ENCODE measurements at places on chromosomes 12 and 14. TPM values are rescaled to one million over a fixed set of nuclear protein-coding genes. Genes with fewer than 3 reads are reported as not detected.

GRCh38 chr12:90226211-90226610 is 517.6 kb upstream of the ATP2B1 start:
- DNase-seq = no peak

- no peak for DNase-seq
Observed at GRCh38 chr12:89782807-89783206, 74.2 kb upstream of the ATP2B1 start.

- no peak for DNase-seq
Observed at GRCh38 chr14:95413289-95414215, 93.8 kb upstream of the CLMN start.

DNA sequence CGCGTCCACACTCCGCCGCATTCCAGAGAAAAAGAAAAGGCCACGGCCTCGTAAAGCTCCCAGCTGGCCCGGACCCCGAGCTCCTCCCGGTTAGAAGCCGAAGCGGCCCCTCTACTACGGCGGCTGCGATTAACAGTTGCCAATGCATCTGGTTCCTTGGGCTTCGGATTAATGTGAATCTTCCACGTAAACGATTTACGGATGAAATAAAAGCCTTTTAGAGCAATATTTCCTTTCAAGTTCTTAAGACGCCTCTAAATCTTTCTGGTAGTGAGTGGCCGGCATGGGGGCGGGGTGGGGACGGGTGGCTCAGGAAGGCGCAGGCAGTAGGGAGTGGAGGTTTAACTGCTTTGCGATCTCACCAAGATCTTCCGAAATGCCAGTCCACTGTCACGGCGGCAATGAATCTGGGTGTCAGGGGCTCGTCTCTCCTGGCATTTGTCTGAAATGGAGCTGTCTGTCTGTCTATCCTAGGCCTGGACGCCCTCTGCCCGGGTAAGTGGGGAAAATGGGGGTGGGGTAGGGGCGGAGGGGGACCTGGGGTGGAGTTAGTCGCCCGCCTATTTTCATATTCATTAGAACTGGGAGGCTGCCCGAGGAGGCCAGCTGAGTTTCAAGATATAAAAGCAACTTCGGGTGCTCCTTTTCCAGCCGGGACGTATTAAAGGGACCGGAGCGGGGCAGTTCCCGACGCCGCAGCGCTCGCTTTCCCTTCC is 413 bp upstream of the ALX1 start:
- DNase-seq = peak; percentile 3

GRCh38 chr12:98745578-98746391 is 100.7 kb downstream of the APAF1 start:
- DNase-seq = peak; percentile 27

- DNase-seq = no peak
Observed at GRCh38 chr12:72989458-72989947, 717.3 kb downstream of the TRHDE start.

GRCh38 chr12:77760271-77761025 is 70.2 kb upstream of the NAV3 start:
- DNase-seq = peak; percentile 24

- DNase-seq = no peak
Observed at GRCh38 chr12:71664411-71665089, 449 bp downstream of the THAP2 start.

Gene SIRT4
- total RNA-seq = 3.6 TPM

Gene SLC2A14
- not detected for total RNA-seq

Gene TMPRSS12
- total RNA-seq = not detected

- DNase-seq = peak; percentile 62
Observed at GRCh38 chr12:13075118-13075480, 28.4 kb downstream of the GSG1 start.

DNA sequence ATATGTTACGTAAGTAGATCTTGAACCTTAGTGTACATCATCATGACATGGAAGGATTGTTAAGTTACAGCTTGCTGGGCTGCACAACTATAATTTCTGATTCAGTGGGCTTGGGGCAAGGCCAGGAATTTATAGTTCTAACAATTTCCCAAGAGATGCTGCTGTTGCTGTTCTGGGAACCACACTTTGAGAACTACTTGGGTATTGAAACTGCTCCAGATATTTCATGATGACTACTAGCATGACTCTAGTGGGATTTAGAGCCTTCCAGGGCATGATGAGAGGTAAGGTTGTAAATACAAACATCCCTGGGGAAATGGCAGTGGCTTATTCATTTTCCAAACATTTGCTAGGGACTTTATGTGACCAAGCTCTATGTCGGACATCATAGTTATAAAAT is 904.8 kb upstream of the SEL1L start:
- DNase-seq = no peak

Gene MMP19
- 11.1 TPM for total RNA-seq

- peak; percentile 85 for DNase-seq
Observed at GRCh38 chr14:24430682-24431568, 1.2 kb downstream of the KHNYN start.

DNA sequence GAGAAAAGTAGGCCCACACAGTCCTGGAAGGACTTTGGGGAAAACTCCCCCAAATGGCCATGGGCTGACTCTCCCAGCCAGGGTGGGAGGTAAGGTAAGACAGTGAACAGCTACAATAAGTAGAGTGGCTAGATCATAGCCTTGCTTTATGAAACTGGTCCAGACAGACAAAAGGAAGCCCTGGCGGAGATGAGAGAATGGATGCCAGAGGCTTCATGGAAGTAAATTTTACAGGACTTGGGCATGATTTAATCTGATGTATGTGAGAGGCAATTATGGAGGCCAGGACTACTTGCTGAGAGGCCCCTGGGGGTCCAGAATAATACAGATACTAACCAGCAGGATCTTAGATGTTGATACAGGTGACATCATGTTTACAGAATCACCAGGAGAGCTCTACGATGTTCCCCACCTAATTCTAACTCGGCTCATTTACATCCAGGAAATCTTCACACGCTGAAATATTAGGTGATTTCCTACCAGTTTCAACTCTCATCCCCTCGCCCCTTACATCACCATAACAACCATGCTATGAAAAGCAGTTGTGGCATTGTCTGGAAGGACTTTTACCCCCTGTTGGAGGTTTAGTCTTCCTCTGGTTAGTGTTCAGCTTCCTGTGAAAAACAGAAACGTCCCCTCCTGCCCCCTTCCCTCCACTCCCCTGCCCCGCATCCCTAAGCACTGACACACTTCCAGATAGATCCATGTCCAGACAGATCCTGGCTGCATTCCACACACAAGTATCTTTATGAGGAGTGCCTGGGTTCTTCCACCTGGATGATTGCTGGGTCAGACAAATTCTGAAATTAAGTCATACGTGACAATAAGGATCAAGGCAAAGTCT is 39.5 kb upstream of the NT5DC3 start:
- DNase-seq = no peak

DNA sequence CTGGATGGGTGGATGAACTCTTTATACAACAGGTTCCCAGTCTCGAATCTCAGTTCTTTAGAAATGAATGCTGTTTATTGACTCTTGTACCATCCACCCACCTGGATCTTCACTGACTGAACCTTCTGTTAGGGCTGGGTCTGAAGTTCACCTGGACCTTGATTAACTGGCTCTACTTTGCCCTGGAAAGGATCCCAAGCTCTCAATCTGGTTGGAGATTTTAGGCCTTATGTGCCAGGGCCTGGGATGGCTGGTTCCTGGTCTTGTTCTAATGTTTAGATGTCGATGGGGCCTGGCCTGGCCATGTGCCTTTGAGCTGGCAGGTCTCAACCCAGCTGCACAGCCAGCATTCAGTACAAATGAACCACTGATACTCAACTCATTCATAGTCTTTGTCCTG is 76.5 kb upstream of the MED13L start:
- no peak for DNase-seq

Gene LPAR5
- not detected for total RNA-seq

DNA sequence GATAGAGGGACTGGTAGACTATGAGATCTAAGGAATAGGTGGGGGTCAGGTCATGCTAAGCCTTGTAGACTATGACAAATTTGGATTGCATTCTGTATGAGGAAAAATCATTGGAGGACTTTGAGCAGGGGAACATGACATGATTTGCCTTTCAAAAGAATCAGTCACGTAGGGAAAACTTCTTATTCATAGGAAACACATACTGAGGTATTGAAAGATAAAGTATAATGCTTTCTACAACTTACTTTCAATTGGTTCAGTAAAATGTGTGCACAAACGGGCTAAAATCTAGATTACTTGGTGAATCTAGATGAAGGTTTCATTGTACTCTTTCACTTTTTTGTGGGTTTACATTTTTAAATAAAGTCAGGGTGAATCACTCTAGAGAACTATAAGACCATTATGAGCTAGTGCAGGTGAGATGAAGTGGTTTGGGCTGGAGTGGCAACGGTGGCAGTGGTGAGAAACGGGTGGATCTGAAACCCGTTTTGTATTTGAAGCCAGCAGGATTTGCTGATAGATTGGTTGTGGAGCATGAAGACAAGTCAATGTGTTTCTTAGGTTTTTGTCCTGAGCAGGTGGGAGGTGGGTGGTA is 6.7 kb downstream of the BBS10 start:
- peak; percentile 60 for DNase-seq

Gene CCDC177
- total RNA-seq = not detected

DNA sequence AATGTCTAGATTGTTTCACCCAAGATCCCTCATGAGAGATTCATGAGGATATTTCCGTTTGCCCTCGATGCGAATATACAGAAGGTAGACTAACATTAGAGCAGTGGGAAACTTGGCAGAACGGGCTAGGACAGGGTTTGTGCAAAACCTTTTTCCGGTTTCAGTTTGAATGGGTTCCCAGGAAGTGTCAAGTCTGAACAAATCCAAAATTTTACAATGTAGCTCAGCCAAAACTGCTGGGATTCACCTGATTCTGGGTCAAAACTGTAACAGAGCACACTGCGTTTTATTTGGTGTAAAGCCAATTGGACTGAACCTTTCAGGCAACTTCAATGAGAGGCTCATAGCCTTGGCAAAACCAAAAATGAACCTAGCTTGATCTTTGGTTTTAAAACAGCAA is 337.8 kb upstream of the DIO2 start:
- DNase-seq = peak; percentile 52

Gene PPFIA2
- total RNA-seq = 0.74 TPM

- DNase-seq = peak; percentile 11
Observed at GRCh38 chr12:119621878-119622277, 28.3 kb downstream of the TMEM233 start.

DNA sequence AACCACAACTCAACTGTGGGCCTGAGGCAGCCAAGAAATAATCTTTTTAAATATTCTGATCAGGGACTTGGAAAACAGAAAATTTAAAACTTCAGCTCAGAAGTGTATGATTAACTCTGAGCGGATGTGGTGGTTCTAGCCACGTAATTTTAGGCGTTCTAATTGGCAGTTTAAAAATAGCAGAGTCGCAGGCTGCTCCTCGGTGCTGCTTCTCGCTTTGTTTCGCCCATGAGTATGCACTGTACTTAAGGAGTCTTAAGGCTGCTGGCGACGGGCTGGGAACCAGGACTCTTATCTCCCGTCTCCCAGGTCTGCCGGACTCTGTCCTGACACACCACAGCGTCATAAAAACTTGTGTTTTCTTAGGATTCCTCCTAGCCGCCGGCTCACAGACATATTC is 113.4 kb upstream of the PELI2 start:
- DNase-seq = peak; percentile 74

Gene DAO
- not detected for total RNA-seq

GRCh38 chr14:98415766-98416165 is 856.2 kb downstream of the BCL11B start:
- no peak for DNase-seq

GRCh38 chr14:98984719-98985041 is 287.3 kb downstream of the BCL11B start:
- DNase-seq = no peak

Gene VDR
- total RNA-seq = 5.0 TPM

GRCh38 chr12:84159260-84159659 is 753.3 kb downstream of the SLC6A15 start:
- DNase-seq = no peak

GRCh38 chr12:138898-139534 is 72.4 kb downstream of the IQSEC3 start:
- DNase-seq = peak; percentile 4

- no peak for DNase-seq
Observed at GRCh38 chr12:120362516-120363273, 6.3 kb downstream of the MSI1 start.

- DNase-seq = peak; percentile 78
Observed at GRCh38 chr12:43338848-43339526, 213.0 kb downstream of the ADAMTS20 start.

- DNase-seq = peak; percentile 85
Observed at GRCh38 chr12:70507442-70507841, 129.8 kb downstream of the PTPRB start.

Gene SMOC1
- 0.25 TPM for total RNA-seq

GRCh38 chr12:131021154-131021541 is 67.4 kb downstream of the ADGRD1 start:
- DNase-seq = no peak

Gene LRP1-AS
- total RNA-seq = not detected

Gene GALNT4
- total RNA-seq = 12.1 TPM

DNA sequence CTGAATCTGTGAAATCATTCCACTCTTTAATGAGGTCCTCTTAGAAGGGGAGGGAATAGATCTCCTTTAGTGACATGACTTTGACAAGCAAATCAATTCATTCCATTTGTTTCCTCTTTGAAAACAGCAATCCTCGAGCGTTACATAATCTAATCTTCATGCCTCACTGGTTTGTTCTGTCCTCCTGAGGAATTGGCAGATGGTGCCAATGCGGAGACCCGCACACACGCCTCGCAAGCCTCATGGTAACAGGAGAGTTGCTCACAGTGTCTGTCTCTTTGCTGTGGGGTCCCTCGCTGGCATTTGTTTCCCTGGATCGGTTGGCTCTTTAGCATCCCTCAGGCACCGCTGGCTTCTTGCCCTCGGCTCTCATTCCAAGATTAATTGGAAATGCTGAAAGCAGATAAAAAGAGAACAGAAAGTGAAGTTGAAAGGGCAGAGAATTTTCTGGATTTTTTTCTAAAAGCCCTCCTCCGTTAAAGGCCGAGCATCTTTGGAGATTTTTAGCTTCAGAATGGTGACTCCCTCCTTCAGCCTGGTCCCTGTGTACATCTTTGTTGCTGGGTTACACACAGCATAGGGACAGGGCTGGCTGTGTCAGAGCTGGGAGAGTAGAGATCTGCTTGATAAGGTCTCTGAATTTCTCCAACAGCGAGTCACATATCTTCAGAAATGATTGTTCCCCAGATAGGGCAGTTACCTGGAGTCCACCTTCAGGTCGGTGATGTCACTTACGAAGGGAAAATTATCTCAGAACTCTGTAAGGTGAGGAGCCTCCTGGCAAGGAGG is 10.1 kb upstream of the CABP1 start:
- no peak for DNase-seq

DNA sequence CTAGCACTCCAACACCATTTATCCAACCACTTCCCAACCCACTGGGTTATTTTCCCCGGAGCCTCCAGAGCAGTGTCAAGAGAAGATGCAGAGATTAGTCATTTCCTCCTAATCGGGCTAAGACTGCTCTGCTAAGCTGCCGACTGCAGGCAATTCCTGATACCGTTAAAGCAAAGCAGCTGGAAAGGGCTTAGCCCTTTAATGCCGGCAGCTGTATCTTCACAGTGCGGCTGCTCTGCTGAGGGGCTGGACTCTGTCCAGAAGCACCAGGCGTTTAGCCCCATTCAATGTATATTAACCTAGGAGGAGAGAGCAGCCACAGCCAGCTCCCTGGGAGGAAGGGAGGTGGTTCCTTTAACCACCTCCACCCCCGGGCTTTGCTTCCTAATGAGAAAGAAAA is 11.1 kb downstream of the AQP6 start:
- peak; percentile 89 for DNase-seq

Measured in fibroblast of the aortic adventitia (primary cell).